ENCODE measurements at places on chromosomes 16 and 17. TPM values are rescaled to one million over a fixed set of nuclear protein-coding genes. Genes with fewer than 3 reads are reported as not detected.

DNA sequence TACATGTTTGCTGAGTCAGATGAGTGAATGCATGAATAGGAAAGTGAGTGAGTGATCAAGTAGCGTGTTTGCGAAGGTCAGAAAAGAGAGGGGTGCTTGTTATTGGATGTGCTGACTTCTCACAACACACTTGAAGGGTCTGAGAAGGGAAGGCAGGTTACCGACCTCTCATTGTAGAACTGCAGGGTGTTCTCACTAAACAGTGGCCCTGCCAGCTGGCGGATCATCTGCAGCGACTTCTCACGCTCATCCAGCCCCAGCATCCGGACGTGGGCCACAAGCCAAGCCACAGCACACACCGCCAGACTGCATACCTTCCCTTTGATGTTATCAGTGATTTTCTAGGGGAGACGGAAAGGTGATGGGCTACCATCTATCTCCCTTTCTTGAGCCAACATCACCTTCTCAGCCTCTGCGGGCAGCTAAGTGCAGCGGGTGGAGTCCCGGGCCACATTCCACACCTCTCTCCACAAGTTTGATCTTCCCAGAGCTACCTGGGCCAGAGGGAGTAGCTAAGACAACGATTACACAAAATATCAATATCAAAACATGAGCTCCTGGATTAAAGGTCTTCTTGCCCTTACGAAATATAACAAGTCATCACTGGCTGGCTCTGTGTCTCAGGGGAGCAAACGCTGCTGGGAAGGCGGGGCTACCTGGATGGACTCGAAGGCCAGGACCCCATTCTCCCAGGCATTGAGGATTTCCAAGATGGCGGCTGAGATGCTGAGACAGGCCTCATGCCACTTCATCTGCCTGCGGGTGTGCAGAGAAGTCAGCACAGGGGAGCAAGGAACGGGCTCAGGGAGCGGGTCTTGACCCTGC is 11.0 kb downstream of the CSF3 start:
- no peaks in the 10 kb centered on the region for H3K27me3 ChIP-seq
- H3K36me3 ChIP-seq: peaks cover 21% of the 10 kb centered on the region
- no peak overlapping the region for H3K27ac ChIP-seq
- peak; percentile 68 for DNase-seq
- no peak overlapping the region for H3K4me3 ChIP-seq
- H3K4me1 ChIP-seq: peaks cover 16% of the 10 kb centered on the region

GRCh38 chr16:83734136-83734535 is 73.6 kb upstream of the HSBP1 start:
- DNase-seq: no peak
- H3K27me3 ChIP-seq: no peaks in the 10 kb centered on the region
- no peaks in the 10 kb centered on the region for H3K36me3 ChIP-seq
- no peak overlapping the region for H3K27ac ChIP-seq
- H3K4me3 ChIP-seq: no peak overlapping the region
- H3K4me1 ChIP-seq: no peaks in the 10 kb centered on the region

DNA sequence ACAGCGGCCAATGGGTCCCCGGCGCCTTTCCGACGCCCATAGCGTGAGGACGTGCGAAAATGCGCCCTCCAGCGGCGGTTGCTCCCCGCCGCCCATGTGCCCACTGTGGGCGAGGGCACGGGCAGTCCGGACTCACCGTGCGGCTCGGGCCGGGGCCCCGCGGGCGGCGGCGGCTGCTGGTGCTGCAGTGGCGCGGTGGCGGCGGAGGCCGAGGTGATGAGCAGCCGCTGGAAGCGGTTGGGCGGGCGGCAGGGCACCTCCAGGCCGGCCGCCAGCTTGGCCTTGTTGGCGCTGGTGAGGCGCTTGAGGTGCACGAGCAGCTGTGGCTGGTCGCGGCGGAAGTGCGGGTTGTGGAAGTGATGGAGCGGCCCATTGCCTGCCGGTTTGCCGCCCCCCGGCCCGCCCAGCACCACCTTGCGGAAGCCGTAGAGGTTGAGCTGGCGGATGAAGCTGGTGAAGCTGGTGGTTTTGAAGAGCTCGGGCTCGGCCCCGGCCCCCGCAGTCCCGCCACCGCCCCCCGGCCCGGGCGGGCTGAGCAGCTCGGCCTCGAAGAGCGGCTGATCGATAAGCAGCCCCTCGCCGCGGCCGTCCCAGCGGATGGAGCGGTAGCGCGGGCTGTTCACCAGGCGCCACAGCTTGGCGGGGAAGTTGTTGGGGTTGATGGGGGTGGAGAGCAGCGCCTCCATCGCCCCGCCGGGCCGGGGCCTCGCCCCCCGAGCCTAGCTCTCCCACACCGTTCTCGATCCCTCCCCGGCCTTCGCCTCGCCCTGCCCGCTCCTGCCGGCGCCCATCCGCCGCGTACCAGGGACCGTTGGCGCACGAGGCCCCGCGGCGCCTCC is at the start of gene HSF5:
Gene HSF5 (minus strand): TSS at position 820 of the 839 bp plus-strand sequence. CDS start 134 bp downstream, at position 686.
- no peak within 1 kb of the TSS for H3K4me3 ChIP-seq
- H3K27ac ChIP-seq: no peak within 1 kb of the TSS
- peak; percentile 3 for DNase-seq
- H3K4me1 ChIP-seq: no peaks in the 10 kb centered on the region
- no peaks in the 10 kb centered on the region for H3K27me3 ChIP-seq
- peaks cover 5% of the 10 kb centered on the region for H3K36me3 ChIP-seq

DNA sequence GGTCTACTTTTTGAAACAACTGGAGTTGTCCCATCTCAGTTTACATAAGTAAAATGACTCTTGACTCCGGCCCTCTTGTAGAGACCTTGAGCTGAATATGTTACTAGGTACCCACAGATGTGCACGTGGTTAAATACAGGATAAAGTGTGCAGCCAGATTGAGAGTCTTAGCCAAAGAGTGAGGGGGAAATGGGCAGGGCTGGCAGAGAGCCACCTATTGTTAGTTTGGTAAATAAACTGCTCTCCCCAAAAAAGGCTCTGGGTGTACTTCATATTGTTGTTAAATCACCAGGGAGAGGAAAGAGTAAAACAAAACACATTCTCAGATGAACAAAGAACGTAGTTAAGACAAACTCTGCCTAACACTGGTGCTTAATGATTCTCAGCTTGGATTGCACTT is 20.3 kb downstream of the G6PC1 start:
- no peak overlapping the region for H3K4me3 ChIP-seq
- DNase-seq: no peak
- no peaks in the 10 kb centered on the region for H3K4me1 ChIP-seq
- H3K27ac ChIP-seq: no peak overlapping the region
- peaks cover 6% of the 10 kb centered on the region for H3K27me3 ChIP-seq

The HBQ1 gene
- not detected for total RNA-seq

The GDPD1 gene
- total RNA-seq: 1.5 TPM

DNA sequence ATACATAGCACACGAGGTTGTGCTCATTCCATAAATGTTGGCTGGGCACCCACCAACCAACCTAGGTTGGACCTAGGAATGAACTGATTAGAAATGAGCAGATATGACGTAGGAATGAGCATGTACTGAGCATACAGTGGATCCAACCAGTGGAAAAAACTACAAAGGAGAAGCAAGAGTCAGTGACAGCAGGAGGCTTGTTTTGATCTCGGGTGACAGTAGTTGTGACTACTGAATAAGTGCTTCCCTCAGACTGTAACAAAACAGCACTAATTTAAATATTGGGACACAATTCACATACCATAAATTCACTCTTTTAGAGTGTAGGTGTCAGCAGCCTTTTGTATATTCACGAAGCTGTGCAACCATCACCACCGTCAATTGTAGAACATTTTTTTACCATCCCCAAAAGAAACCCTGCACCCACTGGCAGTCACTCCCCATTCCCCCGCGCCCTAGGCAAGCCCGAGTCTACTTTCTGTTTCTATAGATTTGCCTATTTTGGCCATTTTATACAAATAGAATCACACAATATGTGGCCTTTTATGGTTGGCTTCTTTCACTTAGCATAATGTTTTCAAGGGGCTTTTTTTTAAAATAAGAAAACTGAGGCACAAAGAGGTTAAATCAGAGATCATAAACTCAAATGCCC is 7.0 kb downstream of the VAC14 start:
- H3K4me1 ChIP-seq: no peaks in the 10 kb centered on the region
- H3K4me3 ChIP-seq: no peak overlapping the region
- H3K27ac ChIP-seq: no peak overlapping the region
- DNase-seq: no peak
